Right renal pelvis (tissue), 4 donors: ENCODE measurements at places on chromosomes 16 and 17. TPM values are rescaled to one million over a fixed set of nuclear protein-coding genes. Genes with fewer than 3 reads are reported as not detected.

- DNase-seq: no peak
Observed at GRCh38 chr17:4553669-4554068, 1.5 kb downstream of the MYBBP1A start.

DNA sequence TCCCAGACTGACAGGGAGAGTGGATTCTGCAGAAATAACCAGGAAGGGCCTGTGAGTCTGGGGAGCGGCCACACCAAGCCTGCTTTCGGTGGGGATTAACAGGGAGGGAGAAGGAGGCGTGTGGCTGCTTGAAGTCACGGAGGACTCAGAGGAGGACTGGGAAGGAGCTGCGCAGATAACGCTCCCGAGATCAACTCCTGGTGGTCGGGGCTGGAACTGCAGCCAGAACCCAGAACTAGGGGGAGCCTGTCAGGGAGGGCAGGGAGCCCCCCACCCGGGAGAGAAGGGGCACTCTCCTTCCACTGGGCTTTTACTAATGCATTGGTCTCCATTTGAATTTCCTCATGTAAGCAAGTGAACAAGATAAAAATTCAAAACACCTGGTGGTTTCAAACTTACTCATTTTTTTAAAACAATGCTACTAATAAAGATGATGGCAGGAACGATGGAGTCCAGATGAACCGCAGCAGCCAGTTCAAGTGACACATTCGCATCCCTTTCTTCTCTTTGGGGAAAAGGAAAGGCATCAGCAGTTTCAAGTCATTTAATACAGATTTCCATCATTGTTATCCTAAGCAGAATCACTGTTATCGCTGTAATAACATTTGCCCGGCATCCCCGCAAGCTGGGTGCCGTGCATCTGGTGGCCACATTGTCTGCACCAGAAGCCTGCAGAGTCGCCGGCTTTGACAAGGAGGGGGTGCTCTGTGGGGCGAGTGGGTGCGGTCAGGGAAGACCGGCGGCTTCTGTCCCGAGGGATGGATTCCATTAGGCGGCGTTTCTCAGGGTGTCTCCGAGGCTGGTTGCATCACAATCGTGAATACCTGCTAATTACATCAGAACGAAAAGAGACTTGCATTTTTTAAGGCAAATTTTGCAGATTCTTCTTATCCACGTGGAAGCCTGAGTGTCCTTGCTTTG is 183.0 kb downstream of the FOXL1 start:
- no peak for DNase-seq

DNA sequence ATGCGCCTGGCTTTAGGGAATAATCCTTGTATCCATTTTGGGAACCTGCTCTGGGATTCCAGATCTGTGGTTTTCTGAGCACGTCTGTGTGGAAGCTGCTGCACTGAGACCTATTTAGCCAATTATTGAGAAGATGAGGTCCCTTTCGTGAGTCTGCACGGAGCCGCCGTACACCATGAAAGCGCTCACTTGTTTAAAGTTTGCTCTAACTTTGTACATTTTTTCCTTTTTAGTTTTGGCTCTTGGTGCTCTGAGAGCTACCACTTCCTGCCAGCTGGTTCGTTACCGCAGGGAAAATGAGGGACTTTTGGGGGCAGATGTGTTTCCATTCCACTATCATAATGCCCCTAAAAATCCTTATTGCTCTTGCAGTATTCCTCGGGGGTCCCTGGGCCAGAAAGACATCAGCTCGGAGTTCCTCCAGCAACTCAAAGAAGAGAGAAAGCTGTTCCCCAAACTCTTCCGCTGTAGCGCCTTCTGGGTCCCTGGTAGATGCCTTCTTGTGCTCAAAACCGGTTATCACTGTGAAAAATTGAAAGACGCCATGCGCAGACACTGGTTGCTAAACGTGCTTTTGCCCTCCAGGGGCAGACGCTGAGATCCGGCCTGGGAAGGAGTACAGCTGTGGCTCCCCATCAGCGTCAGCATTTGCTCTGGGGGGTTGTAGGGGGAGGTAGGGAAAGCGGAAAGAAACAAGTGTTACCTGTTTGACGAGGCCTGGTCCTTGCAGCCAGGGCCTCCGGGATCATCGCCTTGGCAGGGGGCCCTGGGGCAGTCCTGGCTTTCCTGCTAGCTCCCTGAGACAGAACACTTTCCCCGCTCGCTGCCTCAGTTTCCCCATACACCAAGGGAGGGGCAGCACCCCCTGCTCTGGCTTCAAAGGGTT is 238.1 kb downstream of the MRTFB start:
- DNase-seq: no peak

DNA sequence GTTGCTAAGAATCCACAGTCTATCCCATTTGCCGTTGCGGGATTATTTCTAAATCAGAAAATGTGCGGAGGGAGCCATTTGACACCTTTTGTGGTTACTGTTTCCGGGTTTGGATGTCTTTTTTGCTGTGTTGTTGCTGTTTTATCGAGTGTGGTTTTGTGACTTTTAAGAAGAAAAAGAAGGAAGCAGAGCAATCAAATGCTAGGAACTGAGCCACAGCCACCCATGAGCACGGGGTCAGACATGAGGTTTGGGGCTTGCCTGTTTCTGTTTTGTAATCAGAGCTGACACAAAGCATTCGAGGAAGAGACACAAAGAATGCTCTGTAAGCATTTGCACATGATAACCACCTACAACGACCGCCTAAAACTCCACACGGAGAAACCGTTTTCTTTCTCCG is 53.1 kb upstream of the CHMP6 start:
- DNase-seq: no peak

DNA sequence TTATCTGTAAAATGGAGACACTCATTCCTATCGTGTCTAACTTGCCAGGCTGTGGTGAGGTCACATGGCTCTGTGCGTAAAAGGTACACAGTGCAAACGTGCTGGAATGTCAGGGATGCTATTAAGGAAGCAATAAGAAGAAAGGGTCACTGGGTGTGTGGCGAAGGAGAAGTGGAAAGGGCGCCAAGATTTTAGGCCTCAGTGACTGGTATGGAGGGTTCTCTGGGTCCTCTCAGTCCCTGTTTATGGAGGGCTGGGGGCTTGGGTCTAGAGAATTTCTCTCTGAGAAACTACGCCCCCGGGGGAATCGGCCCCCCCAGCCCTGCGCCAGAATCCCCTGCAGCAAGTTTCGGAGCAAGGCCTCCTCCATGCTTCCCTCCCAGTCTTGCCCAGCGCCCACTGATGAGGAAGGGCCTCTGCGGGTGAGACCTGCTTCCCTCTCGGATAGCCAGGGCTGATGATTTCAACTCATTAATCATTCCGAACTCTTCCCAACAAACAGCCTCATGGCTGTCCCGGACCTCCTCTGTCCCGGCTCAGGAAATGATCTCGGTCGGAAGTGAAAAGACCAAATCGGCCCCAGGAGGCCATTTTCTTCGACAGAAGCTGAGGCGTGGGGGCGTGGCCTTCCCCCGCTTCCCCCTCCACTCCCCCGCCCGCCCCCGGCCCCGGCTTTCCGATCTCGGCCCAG is 1.2 kb upstream of the HEXIM1 start:
- DNase-seq: no peak

DNA sequence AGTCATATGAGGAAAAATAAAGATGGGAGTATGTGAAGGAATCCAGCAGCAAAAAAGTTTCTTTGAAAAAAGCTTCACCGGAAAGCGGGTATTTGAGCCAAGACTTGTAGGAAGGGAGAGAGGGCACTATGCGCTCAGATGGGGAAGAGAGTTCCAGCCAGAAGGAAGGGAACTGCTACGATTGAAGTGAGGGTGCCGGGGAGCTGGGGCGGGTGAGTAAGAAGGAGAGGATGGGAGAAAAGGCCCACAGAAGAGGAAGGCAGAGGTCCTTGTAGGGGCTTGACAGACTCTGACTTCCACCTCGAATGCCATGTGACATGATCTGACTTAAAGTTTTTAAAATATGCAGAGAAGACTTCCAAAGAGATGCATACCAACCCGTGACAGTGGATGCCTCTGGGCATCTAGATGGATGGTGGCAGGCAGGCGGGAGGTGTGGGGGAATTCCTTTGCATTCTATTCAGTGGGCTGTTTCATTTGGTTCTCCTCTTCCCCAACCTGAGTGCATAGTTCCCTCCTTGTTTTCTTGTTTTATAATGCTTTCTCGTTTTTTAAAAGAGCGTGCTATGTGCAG is 44.9 kb downstream of the CDRT4 start:
- DNase-seq: no peak

DNA sequence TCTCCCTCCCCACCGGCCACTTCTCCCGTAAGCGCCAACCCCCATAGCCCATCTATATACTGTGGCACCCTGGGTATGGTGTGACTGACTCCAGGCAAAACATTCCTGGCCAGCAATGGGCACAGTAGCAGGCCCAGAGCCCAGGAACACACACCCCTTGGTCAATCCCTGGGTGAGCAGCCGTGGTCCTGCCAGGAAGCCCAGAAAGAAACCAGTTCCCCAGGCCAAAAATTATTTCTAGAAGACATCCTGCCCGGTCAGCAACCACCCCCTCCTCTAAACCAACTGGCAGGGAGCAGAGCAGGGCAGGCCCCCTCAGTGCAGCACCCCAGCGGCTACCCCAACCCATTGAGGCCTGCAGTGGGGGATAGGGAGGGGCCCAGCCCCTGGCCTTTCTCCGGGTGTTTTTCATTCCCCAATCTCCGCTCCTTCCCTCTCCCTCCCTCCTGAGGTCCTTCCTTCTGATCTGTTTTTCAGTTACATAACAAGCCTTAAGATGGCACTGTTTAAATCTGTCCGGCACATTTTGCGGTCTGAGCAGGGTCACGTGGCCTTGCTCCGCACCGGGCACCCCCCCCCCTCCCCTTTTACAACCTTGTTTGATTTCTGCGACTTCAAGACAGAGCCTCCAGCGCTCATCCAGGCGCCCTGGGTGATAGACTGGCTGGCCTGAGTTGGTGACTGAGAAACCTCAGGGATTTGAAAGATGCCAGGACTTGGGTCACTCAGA is 2.0 kb downstream of the NPTX1 start:
- no peak for DNase-seq

DNA sequence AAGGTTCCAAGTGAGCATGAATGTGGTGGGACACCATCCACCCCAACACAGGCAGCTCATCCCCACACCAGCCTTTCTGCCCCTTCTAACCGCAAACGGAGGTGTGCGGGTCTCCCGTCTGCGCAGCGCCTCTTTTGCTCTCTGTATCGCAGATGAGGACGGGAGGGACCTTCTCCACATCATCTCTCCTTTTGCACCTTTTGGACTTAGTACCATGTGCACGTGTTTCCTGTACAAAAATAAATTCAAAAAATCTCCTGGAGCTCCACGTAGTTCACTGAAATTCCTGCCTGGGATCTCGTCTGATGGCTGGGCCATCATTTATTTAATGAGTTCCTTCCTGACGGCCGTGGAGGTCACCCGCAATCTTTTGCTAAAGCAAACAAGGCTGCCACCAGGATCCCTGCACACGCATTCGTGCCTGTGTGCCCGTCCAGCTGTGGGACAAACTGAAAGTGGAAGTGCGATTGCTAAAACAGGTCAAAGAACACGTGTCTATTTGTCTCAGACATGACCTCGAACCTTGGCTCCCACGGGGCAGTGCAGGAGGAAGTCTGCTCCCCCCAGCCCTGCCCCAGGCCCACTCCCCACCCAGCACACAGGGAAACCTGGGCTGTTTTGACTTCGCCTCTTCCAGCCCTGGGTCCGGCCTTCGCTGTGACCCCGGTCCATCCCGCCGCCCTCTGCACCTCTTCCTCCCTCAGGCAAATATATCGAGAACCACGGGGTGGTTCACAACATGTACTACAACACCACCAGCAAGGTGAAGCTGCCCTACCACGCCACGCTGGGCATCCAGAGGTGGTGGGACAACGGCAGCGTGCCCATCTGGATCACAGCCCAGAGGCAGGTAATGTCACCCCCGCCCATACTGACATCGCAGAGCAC is 2.3 kb downstream of the ENPP7 start:
- no peak for DNase-seq

- DNase-seq: no peak
Observed at GRCh38 chr16:49060728-49061127, 220.9 kb downstream of the CBLN1 start.

DNA sequence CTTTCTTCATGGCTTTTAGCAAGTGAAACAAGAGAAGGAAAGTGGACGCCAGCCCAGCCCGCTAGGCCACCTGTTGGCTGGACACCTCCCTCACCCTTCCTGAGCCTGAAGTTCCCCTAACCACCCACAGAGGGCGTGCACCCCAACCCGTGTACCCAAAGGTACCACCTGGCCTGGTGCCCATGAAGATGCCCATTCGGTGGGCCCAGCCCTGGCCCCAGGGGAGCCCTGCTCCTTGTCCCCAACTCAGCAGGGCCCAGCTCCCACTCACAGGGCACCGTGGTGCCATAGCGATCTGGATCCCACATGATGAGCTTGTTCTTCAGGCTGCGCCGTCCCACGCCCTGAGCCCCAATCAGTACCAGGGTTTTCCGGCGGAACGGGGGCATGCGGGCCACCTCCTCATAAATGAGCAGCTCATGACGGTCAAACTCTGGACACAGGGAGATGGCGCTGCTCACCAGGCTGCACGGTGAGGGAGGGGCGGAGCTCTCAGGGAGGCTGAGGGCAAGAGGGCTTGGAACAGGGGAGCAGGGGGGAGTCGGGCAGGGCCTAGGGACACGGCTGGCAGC is 26.8 kb downstream of the MPP2 start:
- DNase-seq: peak; percentile 64

DNA sequence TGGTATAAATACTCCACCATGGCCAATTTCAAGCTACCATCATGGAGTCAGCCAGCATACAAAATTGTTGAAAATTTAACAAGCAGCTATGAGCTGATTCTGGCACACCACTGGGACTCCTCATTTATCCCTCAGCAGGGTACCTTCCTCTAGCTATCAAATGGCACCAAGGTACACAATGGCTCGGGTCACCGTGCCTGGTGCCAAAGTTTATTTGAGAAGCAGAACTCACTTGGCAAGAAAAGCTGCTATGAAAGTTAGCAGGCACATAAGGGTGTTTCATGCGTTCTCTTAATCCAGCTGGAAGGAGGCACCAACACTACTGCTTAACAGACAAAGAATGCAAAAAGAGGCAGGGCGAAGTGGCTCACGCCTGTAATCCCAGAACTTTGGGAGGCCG is 51.6 kb downstream of the IKZF3 start:
- no peak for DNase-seq

GRCh38 chr17:75524970-75525805 is at the start of gene LLGL2:
Gene LLGL2, plus strand, starts transcription at chr17:75525697. Its CDS starts 17,730 bp downstream, at chr17:75543427.
- peak; percentile 79 for DNase-seq

- no peak for DNase-seq
Observed at GRCh38 chr17:69732272-69732918, 317.9 kb downstream of the MAP2K6 start.

GRCh38 chr17:71726341-71726740 is 394.5 kb upstream of the SOX9 start:
- no peak for DNase-seq

- DNase-seq: no peak
Observed at GRCh38 chr16:66705790-66706505, 9.4 kb upstream of the CMTM4 start.

The SSTR5 gene
- 0.29 TPM for polyA plus RNA-seq

The MATCAP1 gene
- polyA plus RNA-seq: 35.0 TPM

The CCL1 gene
- not detected for polyA plus RNA-seq

The SEZ6 gene
- not detected for polyA plus RNA-seq

The CACNG5 gene
- polyA plus RNA-seq: 3.5 TPM

The RASD1 gene
- polyA plus RNA-seq: 0.84 TPM

The PPL gene
- 28.8 TPM for polyA plus RNA-seq

The MARCHF10 gene
- polyA plus RNA-seq: 0.54 TPM
